Uterus (tissue), 4 donors: ENCODE measurements at places on chromosomes 12 and 14. TPM values are rescaled to one million over a fixed set of nuclear protein-coding genes. Genes with fewer than 3 reads are reported as not detected.

DNA sequence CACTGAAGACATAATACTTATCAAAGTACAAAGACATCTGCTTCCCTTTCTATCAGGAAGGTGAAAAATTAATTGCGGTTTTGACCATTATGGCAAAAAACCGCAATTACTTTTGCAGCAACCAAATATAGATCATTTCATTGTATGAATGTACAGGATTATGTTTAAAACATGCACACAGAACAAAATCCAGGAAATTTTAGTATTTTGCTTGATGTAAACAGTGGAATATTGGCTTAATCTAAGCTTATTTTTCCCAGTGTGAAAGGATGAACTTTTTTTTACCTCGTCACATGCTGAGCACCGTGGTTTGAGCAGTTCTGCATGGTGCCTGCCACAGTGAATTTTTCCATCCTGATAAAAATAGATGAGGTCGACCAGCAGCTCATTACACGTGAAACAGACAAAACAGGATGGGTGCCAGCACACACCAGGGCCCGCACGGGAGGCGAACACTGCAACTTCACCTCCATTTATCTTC is 121.2 kb downstream of the PRICKLE1 start:
- no peak for DNase-seq
- no peaks in the 10 kb centered on the region for H3K27me3 ChIP-seq
- H3K4me1 ChIP-seq: no peaks in the 10 kb centered on the region

DNA sequence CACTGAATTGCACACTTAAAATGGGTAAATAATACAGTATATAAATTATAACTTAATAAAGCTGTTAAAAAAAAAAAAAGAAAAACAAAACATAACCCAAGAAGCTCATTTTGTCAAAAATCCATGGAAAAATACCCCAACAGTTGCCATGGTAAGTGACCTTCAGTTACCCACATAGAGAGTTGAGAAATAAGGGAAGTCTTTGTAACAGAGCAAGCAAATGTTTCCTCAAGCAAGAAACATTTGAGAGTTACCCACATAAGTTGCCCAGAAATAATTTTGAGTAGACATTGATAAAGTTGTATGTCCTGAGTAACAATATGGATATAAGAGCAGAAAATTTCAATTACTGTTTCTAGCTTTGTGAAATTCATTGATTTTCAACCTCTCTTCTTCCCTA is 227.4 kb downstream of the CCDC59 start:
- DNase-seq: no peak
- H3K36me3 ChIP-seq: no peaks in the 10 kb centered on the region
- no peak overlapping the region for H3K4me3 ChIP-seq
- H3K27ac ChIP-seq: no peak overlapping the region
- no peaks in the 10 kb centered on the region for H3K27me3 ChIP-seq

- H3K27ac ChIP-seq: no peak overlapping the region
- DNase-seq: no peak
- H3K36me3 ChIP-seq: no peaks in the 10 kb centered on the region
- no peak overlapping the region for H3K4me3 ChIP-seq
- H3K4me1 ChIP-seq: no peaks in the 10 kb centered on the region
Observed at GRCh38 chr12:114982760-114983159, 298.8 kb upstream of the TBX3 start.

NPAS3 gene
- total RNA-seq: 9.6 TPM

LYZ gene
- total RNA-seq: 7.4 TPM
